Stimulated activated CD8-positive, alpha-beta memory T cell treated with anti-CD3 and anti-CD28 coated beads, Interleukin-2, amount 100 ng/mL, for 1 hour (primary cell): ENCODE measurements at places on chromosomes 6 and 20.

- no peak for DNase-seq
Observed at GRCh38 chr6:170080169-170080827, 210.6 kb downstream of the DLL1 start.

DNA sequence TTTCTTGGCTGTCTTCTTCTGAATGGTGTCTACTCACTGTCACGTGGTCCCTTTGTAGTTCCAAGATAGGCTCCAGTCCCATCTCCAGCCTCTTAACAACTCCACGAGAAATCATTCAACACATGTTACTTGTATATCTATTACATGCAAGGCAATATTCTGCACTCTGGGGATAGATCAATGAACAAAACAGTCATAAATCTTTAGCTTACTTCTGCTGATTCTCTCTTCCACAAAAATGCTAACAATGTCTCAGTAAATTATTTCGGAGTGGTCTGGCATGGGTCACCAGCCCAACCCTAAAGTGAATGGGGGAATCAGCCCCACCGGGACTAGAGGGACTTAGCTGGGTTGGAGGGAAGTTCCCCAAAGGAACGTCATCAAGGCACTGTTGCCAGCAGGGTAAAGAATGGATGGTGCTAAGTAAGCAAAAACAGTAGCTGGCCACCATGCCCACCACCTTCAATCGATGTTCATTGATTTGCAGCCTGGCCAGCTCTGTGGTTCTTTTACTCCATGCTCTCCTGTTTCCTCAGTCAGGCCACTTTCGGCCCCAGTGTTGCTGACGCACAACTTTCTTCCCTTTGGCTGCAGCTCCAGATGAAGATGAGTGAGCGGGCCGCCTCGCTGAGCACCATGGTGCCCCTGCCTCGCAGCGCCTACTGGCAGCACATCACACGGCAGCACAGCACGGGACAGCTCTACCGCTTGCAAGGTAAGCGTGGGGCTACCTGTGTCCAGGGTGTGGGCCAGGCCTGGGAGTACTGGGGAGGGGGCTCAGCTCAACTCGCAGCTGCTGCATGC lies 167.7 kb downstream of the DOK5 start:
- no peak for DNase-seq

- DNase-seq = no peak
Observed at GRCh38 chr6:7719364-7719850, 6.5 kb upstream of the BMP6 start.

DNA sequence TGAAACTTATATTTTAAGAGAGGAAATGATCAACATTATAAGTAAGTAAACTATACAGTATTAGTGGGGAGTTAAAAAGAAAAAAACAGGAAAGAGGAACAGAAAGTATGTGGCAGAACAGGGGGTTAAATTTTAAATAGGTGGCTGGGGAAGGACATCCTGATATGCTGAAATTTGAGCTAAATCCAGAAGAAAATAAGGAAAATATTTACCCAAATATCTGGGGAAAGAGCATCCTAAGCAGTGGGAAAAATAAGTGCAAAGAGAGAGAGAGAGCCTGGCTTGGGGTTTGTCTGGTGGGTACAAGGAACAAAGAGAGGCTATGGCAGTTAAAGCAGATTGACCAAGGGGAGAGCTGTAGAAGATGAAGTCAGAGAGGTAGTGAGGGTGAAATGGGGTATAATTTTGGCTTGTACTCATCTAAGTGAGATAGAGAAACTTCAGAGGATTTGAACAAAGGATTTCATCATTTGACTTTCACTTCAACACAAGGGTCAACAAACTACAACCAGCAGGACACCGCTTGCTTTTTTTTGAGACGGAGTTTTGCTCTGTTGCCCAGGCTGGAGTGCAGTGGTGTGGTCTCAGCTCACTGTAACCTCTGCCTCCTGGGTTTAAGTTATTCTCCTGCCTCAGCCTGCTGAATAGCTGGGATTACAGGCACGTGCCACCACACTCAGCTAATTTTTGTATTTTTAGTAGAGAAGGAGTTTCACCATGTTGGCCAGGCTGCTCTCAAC lies 328.4 kb upstream of the CNR1 start:
- no peak for DNase-seq

DNA sequence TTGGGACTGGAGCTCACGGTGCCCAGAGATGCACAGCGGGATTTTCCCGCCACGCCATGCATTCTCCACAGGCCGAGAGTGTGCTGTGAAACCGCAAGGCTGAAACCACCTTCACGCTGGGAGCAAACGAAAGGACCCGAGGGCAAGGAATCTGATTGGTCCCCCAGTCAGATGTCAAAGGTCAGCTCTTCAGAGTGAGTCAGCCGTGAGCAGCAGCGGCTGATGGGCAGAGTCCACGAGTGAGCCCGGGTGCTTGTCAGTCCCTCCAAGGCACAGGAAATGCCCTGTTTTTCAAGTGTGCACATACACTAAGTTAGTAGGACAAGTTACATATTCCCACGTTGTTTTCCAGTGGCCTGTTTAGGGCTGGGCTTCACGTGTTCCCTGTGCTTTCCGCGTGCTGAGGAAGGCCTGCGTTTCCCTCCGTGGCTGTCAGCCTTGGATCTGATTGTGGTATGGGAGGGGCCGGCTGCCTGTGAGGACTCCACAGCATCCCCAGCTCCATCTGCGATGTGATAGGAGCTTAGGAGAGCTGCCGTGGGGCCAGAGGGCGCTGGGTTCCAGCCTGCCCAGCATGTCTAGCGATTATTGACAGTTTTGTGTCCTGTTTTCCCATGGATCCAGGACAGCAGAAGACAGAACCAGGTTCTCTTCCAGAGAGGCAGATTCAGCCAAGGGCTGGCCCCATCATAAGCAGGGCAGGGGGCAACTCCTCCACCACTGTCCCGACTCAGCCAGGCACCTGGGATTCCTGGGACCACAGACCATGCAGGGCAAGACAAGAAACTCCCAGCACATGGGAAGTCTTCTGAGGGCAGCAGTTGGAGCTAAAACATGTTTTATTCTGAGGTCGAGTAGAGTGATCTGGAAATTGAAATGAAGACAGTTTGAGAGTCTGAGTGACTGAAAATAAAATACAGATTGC lies 38.2 kb upstream of the FRMD1 start:
- DNase-seq = no peak

DNA sequence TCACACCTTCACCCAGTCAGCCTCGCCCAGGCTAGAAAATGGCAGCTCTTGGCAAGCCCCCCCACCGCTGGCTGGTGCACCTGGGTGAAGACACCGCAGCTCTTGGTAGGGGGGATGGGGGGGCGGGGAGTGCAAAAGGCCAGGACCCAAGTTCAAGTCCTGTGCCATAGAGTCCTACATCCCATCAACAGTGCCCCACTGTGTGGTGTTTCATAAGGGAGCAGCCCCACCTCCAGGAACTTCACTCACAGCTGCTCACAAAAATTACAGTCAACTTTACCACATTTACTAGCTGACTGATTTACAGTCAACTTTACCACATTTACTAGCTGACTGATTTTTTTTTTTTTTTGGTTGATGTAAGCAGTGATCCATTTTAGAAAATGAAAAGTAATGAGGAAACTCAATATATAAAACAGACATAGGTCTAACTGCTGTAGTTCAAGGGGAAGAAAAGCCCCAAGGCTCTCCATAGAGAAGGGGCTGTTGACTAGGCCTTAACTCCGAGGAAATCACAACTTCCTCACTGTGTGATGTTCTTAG lies 208.9 kb upstream of the SNX9 start:
- DNase-seq = no peak

DNA sequence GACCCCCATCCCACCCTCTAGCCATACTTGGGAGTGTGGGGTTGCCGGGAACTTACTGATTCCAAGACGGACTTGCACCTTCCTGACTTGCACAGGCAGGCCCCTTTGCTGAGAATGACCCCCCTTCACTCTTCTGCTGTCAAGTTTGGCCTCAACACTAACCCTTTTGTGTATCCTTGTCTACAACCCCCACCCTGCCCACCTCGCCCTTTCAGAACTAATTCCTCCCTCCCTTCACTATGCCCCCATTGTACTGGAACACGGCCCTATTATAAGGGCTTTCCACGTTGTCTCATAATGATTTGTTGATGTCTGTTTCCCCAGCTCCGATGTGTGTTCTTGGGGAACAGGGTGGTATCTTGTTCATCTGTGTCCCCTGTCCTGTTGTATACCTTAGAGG lies 4.4 kb upstream of the NEDD9 start:
- no peak for DNase-seq

DNA sequence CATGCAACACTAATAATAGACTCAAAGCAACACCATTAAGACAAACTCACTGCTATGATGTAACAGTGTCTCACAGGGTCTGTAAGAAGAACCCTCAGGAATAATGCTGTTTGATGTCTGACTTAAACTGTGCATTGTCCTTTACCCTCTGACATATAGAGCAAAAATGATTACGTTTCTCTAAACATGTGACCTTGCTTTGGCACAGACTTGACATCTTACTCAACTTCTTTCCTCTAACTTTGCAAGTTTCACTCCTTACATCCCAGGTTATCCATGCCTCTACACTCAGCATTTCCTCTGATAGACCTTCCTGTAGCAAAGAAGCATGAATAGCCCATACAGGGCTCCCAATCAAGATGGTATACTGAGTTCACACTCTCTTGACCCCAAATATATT lies 252.7 kb downstream of the UST start:
- DNase-seq = no peak

GRCh38 chr20:36154700-36155628 lies at the start of gene EPB41L1:
Gene EPB41L1 (plus strand): TSS chr20:36154740. CDS start chr20:36173778, 19,038 bp downstream.
- no peak for DNase-seq

- DNase-seq = no peak
Observed at GRCh38 chr6:73177221-73177944, 47.9 kb downstream of the KHDC1L start.

GRCh38 chr20:17883592-17884306 lies 84.8 kb downstream of the SNX5 start:
- DNase-seq = no peak

DNA sequence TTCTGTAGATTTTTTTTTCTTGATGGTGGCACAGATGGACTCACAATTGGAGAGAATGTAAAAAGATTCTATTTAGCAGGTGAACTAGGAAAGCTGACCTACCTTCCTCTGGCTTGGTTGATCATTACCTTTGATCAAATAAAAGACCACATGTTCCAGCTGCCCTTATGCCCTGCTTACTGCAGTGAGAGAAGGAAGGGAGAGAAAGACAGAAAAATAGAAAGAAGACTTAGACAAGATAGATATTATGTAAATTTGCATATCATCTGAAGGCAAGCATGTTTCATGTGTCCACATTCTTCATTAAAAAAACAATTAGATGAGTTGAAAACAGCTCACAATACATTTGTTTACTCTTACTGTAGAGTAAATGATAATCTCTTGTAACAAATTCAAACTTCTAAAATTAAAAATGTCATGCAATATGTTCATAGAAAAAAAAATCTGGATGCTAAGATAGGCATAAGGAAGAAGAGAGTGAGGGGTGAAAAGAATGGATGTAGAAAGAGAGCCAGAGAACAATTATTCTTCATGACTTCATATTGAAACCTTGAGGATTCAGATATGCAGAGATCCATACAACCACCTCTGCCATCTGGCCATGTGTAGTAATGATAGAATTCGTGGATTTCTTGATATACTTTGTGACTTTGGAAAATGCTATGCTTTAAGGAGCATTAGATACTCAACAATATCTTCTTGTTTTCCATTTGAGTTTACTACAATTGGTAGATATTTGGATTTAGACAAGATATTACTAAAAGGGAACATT lies 71.7 kb downstream of the RFX6 start:
- no peak for DNase-seq

- DNase-seq = no peak
Observed at GRCh38 chr20:51695574-51696303, 72.5 kb downstream of the ATP9A start.

GRCh38 chr6:133966654-133967329 lies 13.8 kb downstream of the TBPL1 start:
- DNase-seq = no peak

DNA sequence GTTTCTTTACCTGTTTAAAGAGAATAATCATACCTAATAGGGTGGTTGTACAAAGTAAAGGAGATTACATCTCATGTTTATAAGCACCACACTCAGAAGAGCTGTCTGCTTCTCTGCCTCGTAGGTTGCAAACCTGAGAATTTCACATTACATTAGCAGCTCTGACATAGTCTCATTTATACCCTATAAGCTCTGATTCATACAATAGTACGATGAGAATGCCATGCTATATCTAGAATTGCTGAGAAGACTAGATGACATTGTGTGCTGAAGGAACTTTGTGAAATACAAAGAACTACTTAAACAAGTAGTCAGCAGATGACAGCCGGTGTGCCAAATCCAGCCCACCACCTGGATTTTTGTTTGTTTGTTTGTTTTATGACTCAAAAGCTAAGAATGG lies 121.2 kb downstream of the ADAT2 start:
- DNase-seq = no peak

DNA sequence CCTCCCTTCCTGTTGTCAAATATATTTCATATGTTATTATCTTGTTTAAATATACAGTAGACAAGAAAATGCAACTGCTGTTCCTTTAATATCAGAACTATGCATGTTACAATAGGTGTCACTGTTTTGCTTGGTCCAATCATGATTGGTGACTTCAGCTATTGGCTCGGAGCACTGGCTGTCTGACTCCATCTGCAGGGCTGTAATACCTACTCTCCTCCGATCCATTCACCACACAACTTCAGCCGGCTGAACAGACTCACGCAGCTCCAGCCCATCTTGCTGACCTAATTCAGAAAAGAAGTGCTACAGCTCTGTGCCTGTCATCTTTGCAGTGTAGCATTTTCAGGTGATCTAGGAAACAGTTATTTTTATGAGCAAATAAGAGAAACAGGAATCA lies at the start of gene BTBD3:
TSS of gene BTBD3 (plus strand) at position 231 of the 400 bp plus-strand sequence. CDS start 383 bp downstream, outside the sequence.
- no peak for DNase-seq

DNA sequence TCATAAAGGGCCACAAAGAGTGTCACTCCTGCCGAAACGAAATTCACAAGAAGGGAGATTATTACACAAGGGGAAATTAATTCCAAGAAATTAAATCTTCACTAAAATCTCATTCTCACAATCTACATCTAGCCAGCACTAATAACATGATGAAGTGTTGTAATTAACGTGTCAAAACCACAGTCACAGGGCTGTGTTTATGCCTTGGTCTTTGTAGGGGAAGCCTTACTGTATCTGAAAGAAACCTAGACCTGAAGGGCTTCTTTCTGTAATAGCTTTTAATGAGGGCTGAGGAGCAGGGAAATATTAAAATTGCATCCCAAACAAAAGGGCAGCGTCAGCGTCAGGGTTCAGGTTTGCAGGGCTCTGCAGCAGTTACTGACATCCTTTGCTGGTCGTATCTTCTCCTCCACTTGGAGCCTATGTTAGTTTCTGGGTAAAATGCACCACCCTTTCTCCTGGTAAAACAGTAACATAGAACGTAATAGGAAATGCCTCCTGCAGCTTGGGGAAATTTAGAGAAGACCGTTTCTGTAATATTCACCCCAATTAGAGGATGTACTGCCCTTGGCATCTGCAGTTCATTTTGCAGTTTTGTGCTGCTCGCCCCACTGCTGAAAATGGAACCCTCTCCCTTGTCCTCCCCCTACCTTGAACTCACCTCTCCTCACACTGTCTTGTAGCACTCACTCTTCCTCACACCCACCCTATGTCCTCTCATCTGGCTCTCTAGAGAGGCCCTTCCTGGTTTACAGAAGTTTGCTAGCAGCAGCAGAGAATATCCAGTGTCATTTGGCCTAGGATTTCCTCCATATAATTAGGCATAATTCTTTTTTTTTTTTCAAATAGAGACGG lies 109.0 kb upstream of the TRAF3IP2 start:
- DNase-seq = no peak
